ENCODE measurements at places on chromosomes 4 and X.

DNA sequence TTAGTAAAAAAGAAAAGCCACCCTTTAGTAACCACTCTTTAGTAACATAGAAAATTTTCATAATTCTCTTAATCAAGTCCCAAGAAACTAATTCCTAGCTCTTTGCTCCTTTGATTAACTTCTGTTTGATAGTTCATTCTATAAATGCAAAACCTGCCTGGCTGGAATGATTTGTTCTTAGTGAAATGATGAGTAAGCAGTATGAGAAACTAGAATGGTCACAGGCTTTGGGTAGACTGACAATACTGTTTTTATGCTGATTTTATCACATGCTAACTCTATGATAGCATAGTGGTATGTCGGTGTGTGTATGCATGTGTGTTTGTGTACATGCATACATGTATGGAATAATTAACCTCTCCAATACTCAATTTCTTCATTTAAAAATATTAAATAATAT is 81.2 kb downstream of the SYTL5 start:
- DNase-seq: no peak

DNA sequence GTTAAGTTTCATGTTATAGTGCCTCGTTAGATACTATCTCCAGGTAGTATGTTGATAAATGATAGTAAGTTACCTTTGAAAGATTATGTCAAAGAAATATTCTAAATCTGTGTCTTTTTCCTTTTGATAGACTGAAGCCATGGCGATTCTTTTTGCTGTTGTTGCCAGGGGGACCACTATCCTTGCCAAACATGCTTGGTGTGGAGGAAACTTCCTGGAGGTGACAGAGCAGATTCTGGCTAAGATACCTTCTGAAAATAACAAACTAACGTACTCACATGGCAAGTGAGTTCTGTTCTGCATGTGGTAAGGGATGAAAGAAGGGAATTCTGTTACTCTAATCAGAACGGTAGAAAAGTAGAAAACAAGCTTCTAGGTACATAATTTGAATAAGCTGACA is 8.2 kb downstream of the VAMP7 start:
- no peak for DNase-seq

DNA sequence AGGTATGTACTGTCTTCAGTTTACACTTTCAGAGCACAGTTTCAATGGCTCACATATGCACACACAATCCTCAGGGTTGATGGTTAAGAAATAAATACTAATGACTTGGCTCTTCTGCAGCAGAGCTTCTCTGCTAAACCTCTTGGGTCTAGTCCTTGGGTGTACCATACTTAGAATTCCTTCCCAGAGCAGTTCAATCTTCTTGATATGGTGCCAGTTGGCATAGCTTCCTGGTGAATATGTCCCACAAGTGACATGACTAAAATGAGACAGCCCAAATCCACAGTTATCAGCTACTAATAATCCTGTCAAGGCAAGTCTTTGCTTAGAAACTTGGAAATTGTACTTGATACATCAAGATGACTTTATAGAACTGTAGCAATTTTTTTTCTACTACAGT is 654.4 kb downstream of the IQCM start:
- DNase-seq: no peak

DNA sequence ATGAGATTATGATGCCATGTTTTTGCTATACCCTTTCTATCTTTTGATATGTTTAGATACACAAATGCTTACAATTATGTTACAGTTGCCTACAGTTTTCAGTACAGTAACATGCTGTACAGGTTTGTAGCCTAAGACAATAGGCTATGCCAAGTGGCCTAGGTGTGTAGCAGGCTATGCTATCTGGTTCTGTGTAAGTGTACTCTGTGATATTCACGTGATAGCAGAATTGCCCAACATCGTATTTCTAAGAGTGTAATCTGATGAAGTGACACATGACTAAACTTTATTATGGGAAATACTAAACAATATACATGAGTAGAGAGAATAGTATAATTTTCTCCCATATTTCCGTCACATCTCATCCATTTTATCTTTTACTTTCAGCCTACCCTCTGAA is 97.0 kb downstream of the CLDN22 start:
- no peak for DNase-seq

- DNase-seq: no peak
These were observed 77.7 kb downstream of the NR3C2 start for GRCh38 chr4:148364525-148364924.

GRCh38 chrX:151346931-151347543 is 50.0 kb upstream of the VMA21 start:
- DNase-seq: no peak

- DNase-seq: no peak
These were observed 336.4 kb upstream of the SLIT2 start for GRCh38 chr4:19915276-19915675.

DNA sequence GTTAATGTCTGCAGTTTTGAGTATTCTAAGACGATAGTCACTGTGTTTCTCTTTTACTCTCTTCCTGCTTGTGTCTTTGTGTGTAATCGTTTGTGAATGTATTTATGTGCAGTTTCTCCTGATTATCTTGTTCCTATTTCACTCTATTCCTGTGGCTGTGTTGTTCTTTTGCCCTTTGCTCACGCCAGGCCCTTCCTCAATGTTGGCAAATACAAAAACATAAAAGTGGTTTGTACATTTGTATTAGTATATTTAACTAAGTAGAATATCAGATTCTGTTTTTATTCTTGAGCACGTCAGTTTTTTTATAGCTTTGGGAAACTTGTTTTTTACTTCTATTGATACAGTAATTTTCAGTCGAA is 107.6 kb upstream of the BMPR1B start:
- no peak for DNase-seq

DNA sequence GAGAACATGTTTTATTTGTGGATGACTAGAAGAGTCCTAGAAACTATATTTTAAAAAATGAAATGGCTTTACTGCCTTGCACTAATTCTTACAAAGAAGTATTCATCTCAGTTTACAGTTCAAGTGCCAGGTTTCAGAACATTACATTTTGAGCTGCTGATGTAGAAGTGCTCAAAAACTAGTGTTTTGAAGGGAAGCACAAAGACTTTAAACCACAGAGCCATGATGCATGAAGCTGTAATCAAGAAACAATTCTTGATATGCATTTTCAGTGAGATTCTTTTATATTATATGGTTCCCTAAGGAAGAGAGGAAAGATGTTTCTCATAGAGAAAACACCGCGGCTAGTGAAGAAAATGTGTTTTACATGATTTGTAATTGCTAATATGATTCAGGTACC is 1163.0 kb downstream of the RAPGEF2 start:
- DNase-seq: no peak

- no peak for DNase-seq
These were observed 153.8 kb upstream of the SLC4A4 start for GRCh38 chr4:71185037-71185436.

GRCh38 chr4:113643505-113643904 is 118.0 kb downstream of the CAMK2D start:
- DNase-seq: no peak

GRCh38 chr4:111510535-111510934 is 634.7 kb upstream of the FAM241A start:
- DNase-seq: no peak

DNA sequence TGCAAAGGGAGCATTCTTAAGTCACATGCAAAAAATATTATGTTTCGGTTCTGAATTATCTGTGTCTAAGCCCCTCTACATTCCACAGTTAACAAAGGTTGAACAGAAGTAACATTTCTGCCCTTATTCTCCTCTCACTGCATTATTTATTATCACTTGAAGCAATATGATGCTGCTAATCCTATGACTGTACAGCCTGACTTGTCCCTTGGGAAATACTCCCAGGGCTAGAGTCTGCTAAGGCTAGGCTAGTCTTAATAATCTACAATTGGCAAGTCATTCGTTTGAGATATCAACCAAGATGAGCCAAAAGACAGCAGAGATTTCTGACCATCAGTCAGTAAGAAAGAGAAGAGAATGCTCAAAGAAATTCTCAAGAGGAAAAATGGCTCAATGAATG is 226.9 kb upstream of the HCCS start:
- no peak for DNase-seq

- no peak for DNase-seq
These were observed 125.5 kb downstream of the C4orf51 start for GRCh38 chr4:145805490-145805889.

DNA sequence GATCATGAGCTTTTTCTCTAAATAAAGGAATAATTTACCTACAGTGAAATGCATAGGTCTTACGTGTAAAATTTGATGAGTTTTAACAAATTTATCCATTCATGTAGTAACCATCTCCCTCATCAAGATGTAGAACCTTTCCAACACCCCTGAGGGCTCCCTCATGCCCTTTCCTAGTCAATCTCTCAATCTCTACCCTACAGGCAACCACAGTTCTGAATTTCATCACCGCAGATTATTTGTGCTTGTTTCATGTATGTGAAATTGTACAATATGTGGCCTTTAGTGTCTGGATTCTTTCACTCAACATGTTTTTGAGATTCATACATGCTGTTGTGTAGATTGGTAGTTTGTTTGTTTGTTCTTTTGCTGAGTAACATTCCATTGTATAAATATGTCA is 2.1 kb downstream of the VGLL1 start:
- DNase-seq: no peak

- no peak for DNase-seq
These were observed 191.9 kb upstream of the STK26 start for GRCh38 chrX:131831185-131831520.

DNA sequence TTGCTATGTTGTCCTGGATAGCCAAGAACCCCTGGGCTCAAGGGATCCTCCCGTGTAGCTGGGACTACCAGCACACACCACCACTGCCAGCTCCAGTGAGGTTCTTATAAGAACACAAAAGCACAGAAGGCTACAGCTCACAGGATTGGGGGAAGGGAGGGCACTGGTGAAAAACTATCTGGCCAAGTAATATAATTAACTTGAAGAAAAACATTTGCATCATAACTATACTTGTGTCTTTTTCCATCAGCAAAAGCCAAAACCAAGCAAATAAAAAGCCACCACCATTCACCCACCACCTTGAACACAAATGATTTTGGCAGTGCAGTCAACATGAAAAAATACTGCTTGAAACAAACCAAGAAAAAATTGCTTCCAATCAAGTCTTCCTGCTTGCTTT is 188.2 kb downstream of the MAML3 start:
- no peak for DNase-seq

GRCh38 chrX:21905953-21906352 is 34.6 kb upstream of the SMS start:
- no peak for DNase-seq

DNA sequence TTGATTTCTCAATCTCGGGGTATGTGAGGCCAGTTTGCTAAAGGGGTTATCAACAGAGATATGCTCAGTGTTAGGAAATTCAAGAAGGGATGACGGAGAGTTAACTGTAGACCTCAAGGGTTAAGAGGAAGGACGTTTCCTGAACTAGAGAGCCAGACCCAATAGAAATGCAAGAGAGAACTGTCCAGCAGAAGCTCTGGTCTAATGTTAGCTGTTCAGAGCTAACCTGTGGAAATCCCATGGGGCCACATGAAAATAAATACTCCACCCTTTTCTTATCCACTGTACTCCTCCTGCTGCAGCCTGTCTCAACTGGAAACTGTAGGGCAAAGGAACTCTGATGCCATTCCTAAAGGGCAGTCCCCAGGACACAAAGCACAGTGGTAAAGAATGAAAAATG is 274.3 kb downstream of the DMD start:
- DNase-seq: no peak

DNA sequence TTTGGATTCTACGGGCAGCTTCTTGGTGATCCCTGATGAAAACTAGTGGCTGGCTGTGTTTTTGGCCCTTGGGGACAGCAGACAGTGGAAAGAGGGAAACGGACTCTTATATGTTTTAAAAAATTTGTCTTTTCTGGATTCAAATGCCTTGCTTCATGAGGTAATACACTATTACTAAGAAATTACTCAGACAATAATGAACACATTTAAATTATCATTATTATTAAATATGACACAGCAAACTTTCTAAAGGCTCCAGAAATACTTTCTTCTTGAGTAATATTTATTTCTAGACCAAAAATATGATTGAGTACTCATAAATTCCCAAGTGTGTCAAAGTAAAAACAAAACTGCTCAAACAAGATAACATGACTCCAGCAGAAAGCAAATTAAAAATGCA is 520.7 kb upstream of the AADAT start:
- DNase-seq: no peak

- no peak for DNase-seq
These were observed 379.7 kb downstream of the ADGRL3 start for GRCh38 chr4:61579786-61580185.

GRCh38 chr4:153248641-153249198 is 44.5 kb downstream of the TRIM2 start:
- DNase-seq: no peak

DNA sequence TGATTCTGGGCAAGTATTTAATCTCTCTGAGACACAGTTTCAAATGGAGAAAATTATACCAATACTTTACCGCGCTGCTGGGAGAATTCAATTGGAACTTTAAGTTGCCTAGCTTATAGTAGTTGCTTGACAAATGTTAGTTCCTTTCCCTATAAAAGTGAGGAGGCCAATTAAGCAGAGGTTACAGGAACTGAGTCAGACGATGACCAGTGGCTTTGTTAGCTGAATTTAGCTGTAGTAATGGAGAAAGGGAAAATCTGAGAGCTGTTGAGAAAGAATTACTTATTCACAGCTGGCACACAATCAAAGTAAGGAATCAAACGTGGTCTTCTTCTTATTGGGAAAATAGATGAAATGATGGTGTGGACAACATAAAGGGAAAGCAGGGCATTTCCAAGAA is 29.6 kb downstream of the SMARCA1 start:
- no peak for DNase-seq

GRCh38 chrX:104335756-104336155 is 81.0 kb upstream of the ESX1 start:
- no peak for DNase-seq

- DNase-seq: peak; percentile 22
These were observed 661 bp downstream of the SPIN4 start for GRCh38 chrX:63350465-63350877.

DNA sequence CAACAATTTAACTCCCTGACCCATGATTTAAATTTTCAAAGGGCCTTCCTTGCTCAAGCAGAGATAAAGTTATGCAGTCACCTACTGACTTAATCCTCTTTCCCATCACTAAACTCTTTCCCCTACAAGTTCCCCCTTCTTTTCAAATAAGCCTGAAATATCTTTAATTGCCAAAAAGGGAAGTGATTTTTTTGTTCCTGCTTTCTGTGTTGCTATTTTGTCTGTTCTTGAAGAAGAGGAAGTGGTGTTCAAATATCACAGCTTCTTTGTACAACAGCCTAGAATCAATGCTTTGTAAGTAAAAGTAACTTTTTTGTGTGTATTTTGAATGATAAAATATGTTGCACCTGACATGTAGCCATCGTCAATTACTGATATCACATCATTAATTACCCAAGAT is 595.9 kb downstream of the CENPC start:
- no peak for DNase-seq
